ENCODE measurements at places on chromosomes 13 and 19.
A peak's percentile ranks its signal among the peaks of the same experiment; 100 is the strongest.

DNA sequence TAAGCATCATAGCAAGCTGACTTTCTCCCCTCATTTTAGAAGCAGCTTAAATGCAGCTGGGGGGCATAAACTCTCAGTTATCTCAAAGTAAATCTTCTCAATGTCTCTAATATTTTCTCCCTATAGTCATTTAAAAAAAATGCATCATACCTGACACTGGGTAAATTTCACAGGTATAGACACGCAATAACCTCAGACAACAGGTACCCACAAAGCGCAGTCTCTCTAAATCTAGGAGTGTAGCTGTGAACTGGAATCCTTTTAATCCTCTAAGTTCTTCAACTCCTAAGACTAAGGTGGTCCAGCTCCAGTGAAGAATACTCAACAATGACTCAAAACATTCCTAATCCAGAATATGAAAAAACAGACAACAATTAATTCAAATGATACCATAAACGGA is 141.2 kb downstream of the MYCBP2 start:
- no peak for DNase-seq

- no peak for DNase-seq
Observed at GRCh38 chr19:18768997-18769891, 21.9 kb downstream of the COMP start.

DNA sequence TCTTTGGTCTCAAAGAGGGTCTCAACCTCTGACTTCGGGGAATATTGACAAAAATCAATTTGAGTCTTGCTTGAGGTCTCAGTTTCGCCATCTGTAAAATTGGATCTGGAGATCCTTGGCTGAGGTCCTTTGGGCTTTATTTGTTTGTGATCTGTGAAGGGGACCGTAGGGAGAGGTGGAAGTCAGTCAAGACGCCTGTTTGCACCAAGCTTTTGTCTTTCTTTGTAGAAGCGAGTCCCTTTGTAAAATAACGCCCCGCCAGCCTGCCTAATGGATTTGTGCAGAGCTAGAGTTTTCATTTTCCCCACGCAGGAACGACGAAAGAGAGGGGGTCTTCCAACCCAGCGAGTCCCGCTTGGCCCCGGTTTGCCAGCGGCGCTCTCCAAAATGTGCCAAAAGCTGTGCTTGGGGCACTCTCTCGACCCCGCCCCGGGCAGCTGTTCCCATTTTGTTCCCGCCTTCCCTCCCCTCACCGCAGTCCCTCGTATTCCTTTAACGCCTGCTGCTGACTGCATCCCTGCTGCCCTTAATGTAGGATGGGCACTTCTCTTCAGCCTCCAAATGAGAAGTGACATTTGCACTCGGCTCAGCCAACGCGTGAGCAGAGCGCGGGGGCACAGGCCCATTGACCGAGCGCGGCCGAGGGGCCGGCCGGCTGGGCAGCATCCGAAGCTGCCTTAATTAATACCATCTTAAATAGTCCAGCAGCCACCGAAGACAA is 13.0 kb downstream of the ZIC5 start:
- DNase-seq: no peak

GRCh38 chr19:51473009-51473707 is 5.2 kb upstream of the CEACAM18 start:
- peak; percentile 84 for DNase-seq

DNA sequence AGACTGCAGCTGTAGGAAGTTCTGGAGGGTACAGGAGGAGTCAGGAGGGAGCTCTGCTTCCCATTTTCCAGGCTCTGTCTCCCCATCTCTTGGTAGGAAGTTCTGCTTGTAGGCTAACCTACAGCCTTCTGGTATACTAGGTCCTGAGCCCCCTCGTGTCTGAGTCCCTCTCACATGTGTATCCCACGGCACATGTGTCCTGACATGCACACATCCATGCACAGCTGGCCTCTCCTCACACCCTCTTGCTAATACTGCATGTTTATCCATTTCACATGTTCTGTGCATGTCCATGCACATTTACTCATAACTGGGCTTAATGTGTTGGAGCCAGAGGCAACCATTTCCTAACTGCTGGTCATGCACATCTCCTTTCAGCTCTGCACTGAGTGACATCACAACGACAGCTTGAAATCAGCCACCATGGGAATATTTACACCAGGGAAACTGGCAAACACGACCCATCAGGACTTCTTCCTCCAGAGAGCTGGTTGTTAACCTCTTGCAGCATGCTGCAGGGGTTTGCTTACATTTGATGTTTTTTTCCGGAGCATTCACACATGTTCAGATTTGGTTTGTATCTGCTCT is 3.0 kb downstream of the CD209 start:
- no peak for DNase-seq

GRCh38 chr19:13539332-13539731 is 33.1 kb upstream of the CACNA1A start:
- no peak for DNase-seq

GRCh38 chr13:48148454-48148853 is 53.5 kb upstream of the MED4 start:
- DNase-seq: no peak

DNA sequence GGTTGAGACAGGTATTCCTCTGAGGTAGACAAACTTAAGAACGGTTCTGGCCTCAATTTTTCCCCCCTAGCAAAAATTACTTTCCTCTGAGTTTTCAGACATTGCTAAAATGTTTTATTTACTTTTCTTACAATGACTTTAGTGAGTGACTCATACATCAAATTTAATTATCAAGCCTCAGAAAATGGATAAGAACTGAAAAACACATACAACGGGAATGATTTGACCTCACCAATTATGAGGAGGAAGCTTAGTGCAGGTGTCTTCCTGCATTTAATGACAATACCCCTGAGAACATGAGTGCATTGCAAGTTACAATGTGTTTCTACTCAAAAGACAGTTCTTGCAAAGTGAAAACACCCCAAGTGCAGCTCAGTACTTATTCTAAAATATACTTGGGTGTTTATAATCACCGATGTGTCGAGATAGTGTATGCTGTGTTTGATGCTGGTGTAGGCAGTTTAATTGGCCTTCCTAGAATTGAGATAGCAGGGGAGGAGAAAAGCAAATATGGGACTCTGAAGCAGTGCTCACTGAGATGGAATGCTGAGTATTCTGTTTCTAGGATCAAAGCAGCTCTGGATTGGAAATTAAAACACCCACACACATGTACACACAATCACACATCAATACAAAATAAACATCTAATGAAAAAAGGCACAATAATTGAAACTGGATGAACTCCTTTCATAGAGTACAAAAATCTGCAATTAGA is 189.5 kb upstream of the SLC10A2 start:
- no peak for DNase-seq

- DNase-seq: no peak
Observed at GRCh38 chr13:105825071-105825470, 710.4 kb downstream of the EFNB2 start.

DNA sequence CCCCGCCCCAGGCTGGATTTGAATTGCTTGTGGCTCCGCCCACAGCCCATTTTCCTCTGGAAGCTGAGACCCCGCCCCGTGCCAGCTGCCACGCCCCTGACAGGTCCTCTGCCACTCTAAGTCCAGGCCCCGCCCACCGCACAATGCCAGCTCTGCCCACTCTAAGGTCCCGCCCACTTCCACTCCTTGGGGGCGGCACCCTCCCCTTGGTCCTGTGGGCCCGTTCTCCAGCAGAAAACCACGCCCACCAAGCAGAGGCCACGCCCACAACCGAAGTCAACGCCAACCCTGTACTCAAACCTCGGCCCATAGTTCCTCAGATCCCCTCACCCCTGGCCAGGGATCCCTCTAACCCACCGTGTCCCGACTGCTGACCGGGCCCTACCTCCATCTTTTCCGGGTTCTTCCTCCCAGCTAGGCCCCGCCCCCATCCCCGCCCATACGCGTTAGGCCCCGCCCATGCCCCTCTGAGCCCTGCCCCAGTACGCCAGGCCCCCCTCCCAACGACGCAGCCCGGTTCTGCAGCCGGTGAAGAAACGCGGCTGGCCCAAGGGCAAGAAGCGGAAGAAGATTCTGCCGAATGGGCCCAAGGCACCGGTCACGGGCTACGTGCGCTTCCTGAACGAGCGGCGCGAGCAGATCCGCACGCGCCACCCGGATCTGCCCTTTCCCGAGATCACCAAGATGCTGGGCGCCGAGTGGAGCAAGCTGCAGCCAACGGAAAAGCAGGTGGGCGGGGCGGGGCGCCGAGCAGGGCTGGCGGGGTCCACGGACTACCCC is 1.3 kb downstream of the HMG20B start:
- peak; percentile 83 for DNase-seq

DNA sequence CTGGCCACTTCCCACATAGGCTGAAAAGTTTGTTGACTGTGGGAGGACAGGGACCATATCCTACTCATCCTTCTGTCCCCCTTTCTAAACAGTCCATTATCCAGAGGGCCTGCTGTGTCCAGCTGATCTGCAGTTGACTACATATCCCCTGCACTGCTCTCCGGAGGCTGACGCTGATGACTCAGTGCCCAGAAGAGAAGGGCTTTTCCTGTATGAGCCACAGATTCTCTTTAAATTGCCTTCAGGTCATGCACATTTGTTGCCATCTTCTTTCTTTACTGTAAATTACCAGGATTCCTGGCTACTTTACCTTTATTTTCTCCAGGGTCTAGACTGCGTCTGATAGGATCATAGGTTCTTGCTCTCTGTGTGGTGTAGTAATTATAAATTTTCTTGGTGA is 125.2 kb downstream of the LACC1 start:
- no peak for DNase-seq

GRCh38 chr19:18586306-18586705 is 2.3 kb upstream of the REX1BD start:
- DNase-seq: no peak

DNA sequence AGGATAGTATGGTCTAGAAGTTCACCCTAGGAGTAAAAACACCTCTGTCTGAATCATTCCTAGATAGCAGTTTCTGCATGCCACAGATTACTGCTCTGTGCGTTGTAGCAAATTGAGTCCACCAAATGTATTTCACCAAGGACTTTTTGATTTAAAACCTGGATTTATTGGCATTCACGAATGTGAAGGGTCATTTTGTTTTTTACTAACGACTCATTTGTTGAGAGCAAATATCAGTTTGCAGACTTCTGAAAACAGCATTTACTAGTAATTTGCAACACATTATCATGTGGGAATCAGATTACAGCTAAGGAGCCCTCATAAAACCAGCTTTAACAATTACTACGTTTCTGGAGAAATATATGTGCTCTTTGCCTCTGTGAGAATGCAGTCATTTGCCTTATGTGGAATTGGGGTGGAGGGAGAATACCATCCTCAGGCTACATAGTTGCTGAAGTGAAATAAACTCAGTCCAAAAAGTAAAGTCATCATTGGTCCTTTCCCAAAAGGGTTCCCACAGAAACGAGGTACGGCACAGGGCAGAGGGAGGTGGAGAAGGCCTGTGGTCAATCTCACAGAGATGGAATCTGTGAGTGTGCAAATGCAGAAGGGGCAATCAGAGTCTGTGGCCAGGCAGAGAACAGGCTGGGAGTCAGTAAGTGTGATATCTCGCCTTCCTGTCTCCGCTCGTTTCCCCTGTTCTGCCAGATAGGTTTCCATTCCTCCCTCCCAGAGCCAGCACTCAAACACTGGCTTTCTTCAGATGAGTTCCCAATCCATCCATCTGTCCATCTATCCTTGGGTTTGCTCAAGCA is 63.1 kb downstream of the DLEU7 start:
- DNase-seq: no peak

DNA sequence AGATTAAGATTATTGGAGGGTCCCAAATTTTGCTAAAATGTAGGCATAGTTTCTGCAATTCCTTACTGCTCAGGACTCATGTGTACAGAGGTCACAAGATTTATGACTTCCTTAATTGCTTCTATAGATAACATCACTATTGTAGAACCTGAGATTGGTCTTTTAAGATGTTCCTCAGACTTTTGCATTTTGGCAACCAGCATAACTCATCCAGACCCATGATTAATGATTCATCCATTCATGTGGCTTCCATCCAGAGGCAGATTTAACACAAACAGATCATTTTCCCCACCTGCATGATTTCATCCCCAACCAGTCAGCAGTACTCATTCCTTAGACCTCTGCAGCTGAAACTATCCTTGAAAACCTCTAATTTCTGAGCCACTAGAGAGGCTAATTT is 34.5 kb upstream of the CEACAM8 start:
- no peak for DNase-seq

- DNase-seq: no peak
Observed at GRCh38 chr19:39986643-39987042, 10.2 kb upstream of the ZNF546 start.

- no peak for DNase-seq
Observed at GRCh38 chr13:53101883-53102282, 73.3 kb downstream of the OLFM4 start.

DNA sequence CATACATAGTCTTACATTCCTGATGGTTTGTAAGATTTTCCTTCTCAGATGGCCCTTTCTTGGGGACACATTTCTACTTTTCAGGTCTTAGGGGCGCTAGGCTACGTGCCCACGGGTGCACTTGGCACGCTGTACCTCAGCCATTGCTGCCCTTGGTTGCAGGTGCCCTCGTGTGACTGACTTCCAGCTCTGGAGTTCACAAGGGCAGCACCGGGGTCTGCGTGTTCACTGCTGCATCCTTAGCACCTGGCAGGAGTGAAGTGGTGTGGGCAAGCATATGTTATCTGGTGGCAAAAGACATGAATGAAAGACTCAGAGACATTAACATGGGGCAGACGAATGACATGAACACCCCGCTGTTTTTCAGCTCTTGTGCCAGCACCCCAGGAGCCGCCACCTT is 13.3 kb upstream of the WDR88 start:
- DNase-seq: no peak

DNA sequence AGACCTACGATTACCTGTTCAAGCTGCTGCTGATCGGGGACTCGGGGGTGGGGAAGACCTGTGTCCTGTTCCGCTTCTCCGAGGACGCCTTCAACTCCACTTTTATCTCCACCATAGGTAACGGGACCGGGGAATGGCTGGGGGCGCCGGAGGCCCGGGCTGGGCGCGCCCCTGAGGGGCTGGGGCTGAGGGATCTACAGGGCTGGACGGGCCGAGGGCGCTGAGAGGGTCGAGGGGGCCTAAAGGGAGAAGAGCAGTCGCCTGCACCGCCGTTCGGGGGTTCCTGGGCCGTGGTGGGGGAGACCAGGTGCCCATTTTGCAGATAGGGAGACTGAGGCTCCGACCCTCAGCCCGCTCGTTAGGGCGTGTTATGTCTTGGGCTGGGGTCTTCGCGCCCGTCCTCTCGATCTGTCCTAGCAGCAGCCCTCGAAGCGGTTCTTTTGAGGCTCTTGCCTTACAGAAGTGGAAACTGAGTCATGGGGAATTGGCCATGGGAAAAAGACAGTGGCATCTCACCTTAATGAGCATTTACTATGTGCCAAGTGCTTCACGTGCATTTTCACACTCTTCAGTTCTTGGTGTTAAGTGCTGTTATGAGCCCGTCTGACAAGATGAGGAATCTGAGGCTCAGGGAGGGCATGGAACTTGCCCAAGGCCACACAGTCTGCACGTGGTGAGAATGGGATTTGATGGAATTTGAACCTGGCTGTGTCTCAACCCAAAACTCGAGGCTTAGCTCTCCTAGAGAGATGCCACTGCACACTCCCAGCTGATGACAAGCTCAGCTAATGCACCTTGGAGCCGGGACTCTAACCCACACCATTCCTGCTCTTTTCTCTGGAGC is 442 bp downstream of the RAB8A start:
- DNase-seq: no peak

DNA sequence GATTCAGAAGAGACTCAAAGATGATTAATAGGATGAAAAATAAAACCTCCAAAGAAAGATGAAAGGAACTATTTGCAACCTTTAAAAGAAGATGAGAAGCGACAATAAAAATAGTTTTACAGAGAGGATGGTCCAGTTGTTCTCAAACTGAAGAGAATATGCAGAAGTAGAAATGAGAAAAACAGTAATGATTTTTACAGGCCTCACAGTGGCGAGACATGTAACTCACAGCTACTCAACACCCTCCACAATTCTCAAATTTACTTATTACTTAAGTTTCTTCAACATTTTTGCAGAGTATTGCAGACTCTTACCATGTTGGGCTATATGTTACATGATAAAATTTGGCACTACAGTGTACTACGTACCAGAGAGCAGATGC is 20.8 kb downstream of the NUFIP1 start:
- no peak for DNase-seq
